ENCODE measurements at places on chromosomes 4 and X.

- DNase-seq: no peak
Observed at GRCh38 chrX:10897768-10898167, 213.4 kb upstream of the HCCS start.

DNA sequence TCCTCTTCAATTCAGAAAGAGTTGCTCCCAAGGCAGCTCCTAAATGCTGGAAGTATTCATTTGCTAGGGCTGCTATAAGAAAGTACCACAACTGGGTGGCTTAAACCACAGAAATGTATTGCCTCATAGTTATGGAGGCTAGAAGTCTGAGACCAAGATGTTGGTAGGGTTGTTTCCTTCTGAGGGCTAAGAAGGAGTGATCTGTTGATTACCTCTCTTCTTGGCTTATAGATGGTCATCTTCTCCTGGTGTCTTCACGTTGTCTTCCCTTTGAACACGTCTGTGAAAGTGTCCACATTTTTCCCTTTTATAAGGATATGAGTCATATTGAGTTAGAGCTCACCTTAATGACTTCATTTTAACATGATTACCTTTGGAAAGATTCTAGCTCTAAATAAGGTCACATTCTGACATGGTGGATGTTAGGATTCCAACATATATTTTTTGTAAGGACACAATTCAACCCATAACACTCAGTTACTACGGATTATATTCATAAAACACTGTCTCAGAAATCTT is 266.3 kb downstream of the SPATA18 start:
- no peak for DNase-seq

DNA sequence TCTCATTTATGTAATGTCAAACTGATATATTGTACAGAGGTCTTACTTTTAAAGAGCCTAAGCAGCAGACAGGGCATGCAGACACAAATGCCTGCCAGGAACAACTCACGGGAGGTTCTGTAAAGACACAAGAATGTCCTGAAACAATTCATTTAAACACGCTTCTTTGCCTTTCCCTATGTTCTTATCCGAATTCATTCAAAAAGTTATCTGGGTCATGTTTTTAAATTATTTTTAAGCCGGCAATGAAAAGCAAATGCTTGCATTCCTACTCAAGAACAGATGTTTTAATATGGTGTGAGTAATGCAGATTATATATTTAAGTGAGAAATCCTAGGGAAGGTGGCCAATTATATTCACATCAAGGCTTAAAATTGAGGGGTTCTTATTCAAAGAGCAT is 192.6 kb downstream of the PDGFC start:
- no peak for DNase-seq

DNA sequence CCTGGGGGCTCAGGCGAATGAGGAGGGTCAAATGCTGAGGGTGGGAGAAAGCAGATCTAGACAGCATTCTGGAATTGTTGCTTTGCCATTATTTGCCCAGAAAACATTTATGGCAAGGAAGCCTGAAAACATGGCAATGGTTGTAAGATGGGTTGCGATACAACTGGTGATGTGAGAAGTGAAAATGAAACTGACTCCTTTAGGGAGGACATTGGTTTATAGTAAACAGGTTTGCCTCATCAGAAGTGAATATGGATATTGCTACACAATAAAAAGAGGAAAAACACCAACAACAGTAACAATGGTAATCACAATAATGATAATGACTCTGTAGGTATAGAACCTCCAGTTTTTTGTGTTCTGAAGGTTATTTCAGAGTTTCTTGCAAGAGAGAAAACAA is 107.0 kb upstream of the TBC1D9 start:
- DNase-seq: no peak

DNA sequence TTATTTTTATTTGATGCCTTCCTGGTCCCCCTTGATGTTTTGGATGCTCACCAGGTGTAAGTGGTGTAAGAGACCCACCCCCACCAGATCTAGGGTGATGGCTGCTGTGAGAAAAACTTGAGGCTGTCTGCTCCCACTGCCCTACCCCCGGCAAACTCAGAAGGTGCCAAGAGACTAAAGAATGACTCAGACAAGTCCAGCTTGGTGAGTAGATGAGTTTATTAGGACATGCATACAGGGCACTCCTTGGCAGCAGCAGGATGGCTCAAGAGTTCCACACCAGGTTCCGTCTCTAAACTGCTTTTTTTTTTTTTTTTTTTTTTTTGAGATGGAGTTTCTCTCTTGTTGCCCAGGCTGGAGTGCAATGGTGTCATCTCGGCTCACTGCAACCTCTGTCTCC is 84.0 kb upstream of the HPF1 start:
- DNase-seq: peak; percentile 41

GRCh38 chr4:2385516-2385915 is 32.9 kb downstream of the ZFYVE28 start:
- no peak for DNase-seq

DNA sequence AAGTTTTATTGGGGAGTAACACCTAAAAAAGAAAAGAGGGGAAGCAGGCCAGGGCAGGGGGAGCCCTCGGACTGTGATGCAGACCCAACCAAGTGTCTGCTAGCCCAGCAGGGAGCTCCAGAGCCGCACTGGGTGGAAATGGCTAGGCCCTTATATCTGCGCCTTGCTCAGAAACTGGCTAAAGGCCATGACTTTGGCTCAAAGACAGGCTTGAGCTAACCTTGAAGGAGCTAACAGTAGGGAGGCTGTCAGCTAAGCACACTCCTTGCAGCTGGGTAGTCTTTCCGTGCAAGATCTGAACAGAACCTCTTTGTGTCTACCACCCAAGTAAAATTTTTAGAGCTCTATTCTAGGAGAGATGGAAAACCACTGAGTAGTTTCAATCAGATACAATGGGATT is 43.0 kb downstream of the SEPSECS start:
- DNase-seq: no peak

- no peak for DNase-seq
Observed at GRCh38 chrX:100747090-100747489, 15.2 kb upstream of the SYTL4 start.

- DNase-seq: peak; percentile 50
Observed at GRCh38 chrX:43557792-43558191, 98.3 kb upstream of the MAOA start.

DNA sequence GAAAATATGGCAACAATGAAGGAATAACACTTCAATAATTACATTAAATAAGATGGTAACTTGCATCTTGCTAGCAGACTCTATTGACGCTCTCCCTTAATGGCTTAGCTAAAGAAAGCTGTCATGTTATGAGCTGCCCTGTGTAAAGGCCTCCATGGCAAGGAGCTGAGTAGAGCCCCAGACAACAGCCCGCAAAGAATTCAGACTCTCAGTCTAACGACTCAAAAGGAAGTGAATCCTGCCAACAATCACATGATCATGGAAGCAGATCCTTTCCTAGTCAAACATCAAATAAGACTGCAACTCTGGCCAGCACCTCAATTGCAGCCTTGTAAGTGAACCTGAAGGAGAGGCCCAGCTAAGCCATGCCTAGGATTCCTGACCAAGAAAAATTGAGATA is 157.6 kb downstream of the MAB21L2 start:
- DNase-seq: no peak

DNA sequence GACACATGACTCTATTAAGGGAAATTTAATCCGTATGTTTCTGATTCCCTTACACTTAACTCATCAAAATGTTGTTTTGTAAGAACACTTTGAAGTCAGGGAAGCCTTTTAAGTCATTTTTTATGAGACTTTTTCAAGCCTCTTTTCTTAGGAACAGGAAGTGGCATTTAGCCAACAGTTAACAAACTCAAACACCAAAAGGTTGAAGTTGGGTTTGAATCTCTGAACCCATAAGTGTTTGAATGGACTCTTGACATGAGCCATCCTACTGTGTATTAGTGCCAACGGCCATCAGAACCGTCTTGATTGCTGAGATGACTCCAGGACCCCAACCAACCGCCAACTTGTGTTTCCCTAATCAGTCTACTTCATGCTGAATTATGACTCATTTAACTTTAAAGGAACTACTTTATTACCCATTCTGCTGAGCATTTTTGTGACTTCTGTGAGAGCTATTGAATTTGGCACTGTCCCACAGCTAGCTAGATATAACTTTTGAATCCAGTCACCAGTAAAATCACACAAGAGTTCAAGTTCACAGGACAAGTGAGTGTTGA is 209.1 kb upstream of the FAT1 start:
- DNase-seq: peak; percentile 84
